Fibroblast of lung (primary cell): ENCODE measurements at places on chromosomes 11 and 22.

- DNase-seq: no peak
These were observed 47.9 kb downstream of the CDKN1C start for GRCh38 chr11:2837651-2838050.

- DNase-seq: peak; percentile 23
These were observed 37.0 kb downstream of the KREMEN1 start for GRCh38 chr22:29109822-29110221.

GRCh38 chr11:12192794-12193514 lies 82.6 kb downstream of the MICAL2 start:
- no peak for DNase-seq

GRCh38 chr11:7031471-7031871 lies 11.2 kb downstream of the NLRP14 start:
- no peak for DNase-seq

GRCh38 chr22:17265649-17266248 lies 46.5 kb upstream of the ADA2 start:
- DNase-seq: no peak

GRCh38 chr11:69463181-69463994 lies 18.1 kb upstream of the LINC01488 start:
- peak; percentile 77 for DNase-seq

DNA sequence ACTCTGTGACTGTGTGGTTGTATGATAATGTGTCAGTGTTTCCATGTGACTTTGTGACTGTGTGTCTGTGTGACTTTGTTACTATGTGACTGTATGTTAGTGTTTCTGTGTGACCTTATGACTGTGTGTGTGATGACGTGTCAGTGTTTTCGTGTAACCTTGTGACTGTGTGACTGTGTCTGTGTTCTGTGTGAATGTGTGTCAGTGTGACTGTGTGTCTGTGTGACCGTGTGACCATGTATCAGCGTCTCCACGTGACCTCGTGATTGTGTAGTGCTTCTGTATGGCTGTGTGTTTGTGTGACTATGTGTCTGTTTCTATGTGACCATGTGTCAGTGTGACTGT lies 9.5 kb upstream of the PKNOX2 start:
- no peak for DNase-seq

DNA sequence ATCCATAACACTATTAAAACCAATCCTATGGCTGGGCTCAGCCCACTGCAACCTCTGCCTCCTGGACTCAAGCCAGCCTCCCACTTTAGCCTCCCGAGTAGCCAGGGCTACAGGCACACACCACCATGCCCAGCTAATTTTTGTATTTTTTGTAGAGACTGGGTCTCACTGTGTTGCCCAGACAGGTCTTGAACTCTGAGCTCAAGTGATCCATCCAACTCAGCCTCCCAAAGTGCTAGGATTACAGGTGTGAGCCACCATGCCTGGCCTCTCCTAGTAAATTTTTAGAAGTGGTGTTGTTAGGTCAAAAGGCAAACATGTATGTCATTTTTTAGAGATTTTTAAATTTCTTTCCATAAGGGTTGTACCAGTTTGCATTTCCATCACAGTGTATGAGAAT lies 14.2 kb downstream of the F2 start:
- no peak for DNase-seq

DNA sequence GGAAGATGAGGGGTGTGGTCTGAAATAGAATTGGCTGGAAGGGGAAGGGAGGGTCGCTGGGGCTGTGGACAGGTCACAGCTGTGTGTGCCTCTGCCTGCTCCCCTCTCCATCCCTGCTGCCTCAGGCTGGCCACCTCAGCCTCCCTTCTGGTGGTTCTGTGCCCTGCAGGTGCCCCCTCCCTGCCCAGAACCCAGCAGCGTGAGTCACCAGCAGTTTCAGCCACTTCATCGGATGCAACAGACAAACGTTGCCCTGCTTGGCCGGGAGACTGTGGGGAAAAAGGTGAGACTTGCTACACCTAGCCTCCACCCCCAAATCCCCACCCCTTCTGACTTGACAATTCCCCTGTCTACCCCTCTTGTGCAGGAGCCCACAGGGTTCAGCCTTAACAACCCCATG lies 21.8 kb upstream of the LRRC10B start:
- no peak for DNase-seq

- no peak for DNase-seq
These were observed 643 bp downstream of the CEND1 start for GRCh38 chr11:788953-789940.

GRCh38 chr11:10797531-10797930 lies 11.2 kb downstream of the EIF4G2 start:
- DNase-seq: no peak

DNA sequence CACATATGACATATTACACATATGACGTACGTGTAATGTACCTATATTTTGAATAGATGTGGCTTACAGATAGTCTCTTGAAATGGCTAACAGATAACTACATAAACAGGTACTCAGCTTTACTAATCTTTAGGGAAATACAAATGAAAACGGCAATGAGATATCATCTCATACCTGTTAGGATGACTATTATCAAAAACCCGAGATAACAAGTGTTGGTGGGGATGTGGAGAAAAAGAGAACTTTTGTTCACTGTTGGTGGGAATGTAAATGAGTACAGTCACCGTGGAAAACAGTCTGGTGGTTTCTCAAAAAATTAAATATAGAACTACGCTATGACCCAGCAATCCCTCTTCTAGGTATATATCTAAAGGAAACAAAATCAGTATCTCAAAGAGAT lies 247.6 kb downstream of the ETS1 start:
- no peak for DNase-seq

DNA sequence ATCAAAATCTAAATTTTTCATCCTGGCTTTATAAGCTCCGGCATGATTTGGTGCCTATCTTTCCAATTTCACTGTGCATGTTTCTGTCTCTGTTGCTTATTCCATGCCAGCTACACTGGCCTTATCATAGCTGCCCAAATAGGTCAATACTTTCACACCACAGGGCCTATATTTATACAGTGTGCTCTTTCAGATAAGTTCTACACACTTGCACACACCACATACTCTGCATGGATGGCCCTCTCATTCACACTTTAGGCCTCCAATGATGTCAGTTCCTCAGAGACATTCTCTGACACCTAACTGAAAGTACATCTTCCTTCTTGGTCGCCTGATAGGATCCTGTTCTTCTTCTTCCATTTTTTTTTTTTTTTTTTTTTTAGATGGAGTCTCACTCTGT lies 7.0 kb downstream of the ALG8 start:
- DNase-seq: no peak

- peak; percentile 95 for DNase-seq
These were observed 133.5 kb downstream of the RBFOX2 start for GRCh38 chr22:35894937-35895708.

GRCh38 chr11:129723146-129723760 lies 92.4 kb upstream of the TMEM45B start:
- no peak for DNase-seq

DNA sequence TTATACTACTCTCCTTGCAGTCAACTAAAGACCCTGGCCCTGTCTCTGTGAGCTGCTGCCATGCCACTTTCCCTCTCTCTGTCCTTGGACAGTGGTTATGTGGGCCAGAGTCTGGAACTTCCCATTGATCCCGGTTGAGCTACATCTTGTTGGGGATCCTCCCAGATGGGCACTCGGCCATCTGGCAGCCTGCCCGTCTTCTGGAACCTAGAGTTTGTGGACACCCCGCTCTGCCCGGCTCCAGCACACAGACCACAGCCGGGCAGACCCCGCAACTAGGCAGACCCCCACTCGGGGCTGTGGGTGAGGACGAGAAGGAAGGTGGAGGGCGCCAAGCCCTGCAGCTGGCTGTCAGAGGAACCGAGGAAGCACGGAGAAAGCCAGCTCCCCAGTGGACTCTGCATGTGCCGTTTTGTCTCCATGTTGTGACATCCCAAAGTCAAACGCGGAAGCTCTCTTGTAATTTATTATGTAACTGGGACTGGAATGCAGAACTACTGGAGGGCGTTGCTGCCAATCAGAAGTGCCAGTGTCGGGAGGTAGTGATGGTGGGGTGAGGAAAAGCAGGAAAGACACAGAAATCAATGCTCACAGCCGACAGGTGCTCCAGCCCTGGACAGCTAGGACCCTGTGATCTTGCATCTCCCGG lies 207.7 kb downstream of the CEP164 start:
- no peak for DNase-seq

DNA sequence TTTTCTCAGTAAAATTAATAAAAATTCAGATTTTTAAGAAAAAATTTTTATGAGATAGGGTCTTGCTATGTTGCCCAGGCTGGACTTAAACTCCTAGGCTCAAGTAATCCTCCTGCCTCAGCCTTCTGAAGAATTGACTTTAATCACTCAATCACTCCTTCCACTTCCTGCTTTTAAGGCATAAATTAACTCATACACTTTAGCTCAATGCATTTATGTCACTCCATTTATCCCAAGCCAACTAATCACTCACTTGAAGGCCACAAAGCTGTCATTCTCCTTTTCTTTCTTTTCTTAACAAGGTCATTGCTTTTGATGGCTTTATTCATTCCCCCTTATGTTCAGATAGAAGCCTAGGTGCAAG lies 877 bp downstream of the ALG9 start:
- DNase-seq: no peak

DNA sequence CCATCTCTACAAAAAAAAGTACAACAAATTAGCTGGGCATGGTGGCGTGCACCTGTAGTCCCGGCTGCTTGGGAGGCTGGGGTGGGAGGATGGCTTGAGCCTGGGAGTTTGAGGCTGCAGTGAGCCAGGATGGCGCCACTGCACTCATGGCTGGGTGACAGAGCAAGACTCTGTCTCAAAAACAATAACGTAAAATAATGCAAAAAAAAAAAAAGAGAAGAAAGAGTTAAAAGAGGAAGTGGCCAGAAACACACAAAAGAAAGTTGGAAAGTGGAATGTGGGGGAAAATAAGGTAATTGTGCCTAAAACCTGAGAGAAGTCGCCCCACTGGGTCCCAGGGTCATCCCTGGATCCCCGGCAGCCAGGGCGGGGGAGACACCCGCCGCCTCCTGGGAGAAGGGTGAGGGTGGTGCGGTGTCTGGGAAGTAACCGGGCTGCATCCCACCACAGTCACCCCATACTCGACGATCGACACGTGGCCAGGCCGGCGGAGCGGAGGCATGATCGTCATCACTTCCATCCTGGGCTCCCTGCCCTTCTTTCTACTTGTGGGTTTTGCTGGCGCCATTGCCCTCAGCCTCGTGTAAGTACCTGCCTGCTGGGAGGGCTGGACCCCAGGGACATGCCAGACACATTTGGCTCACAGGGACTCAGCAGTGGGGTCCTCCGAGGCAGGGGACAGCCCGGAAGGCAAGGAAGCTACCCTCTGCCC lies 8.1 kb downstream of the UPK3A start:
- DNase-seq: no peak

DNA sequence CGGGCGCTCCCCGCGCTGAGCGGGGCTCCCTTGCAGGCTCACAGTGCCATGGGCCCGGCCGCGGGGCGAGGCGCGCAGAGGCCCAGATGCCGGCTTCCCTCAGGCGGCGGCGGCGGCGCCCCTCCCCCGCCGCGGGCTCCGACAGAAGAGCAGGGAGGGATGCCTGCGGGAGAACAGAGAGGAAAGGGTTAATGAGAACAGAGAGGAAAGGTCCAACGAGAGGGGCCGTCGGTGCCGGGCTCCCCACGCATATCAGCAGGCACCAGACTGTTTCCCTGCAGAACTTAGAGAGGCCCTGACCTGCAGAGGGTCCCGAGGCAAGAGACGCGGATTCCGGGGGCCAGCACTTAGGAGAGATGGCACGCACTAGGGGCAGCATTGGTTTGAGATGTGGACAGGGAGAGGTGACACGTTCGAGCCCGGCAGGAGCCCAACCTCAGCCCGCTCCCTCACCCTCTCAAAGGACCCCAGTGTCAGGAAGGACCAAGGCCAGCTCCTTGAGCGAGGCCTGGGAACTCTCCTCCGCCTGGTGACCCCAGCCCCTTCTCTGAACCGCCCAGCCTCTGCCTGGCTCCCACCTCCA lies 9.1 kb downstream of the NRXN2 start:
- no peak for DNase-seq

DNA sequence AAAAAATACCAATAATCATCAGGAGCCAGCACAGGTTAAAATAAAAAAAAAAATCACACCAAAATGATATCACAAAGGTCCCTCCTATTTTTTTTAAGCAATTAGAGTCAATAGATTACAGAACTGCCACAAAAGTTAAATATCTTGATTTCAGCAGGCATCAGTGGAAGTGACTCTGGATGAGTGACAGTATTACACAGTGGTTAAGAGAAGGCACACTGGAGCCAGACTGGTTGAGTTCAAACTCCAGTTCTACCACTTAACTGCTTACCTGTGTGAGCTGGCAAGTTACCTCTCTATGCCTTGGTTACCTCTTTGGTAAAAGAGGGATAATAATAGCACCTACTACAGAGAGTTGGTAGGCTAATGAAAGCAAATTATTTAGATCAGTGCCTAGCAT lies 148.5 kb downstream of the ATG16L2 start:
- no peak for DNase-seq

DNA sequence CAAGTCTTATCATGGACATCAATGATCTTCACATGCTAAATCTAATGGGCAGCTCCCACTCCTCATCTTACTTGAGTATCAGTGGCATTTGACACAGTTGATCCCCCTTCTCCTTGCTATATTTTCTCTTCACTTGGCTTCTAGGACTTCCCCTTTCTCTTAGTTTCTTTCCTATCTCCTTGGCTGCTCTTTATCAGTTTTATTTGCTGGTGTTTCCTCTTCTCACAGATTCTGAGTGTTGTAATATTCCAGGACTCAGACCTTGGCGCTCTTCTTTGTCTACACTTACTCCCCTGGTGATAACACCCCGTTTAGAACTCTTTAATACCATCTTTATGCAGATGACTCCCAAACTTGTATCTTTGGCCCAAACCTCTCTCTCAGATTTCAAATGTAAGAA lies 33.9 kb upstream of the RASSF10 start:
- DNase-seq: no peak

GRCh38 chr11:128645968-128646367 lies 47.9 kb upstream of the FLI1 start:
- DNase-seq: no peak

DNA sequence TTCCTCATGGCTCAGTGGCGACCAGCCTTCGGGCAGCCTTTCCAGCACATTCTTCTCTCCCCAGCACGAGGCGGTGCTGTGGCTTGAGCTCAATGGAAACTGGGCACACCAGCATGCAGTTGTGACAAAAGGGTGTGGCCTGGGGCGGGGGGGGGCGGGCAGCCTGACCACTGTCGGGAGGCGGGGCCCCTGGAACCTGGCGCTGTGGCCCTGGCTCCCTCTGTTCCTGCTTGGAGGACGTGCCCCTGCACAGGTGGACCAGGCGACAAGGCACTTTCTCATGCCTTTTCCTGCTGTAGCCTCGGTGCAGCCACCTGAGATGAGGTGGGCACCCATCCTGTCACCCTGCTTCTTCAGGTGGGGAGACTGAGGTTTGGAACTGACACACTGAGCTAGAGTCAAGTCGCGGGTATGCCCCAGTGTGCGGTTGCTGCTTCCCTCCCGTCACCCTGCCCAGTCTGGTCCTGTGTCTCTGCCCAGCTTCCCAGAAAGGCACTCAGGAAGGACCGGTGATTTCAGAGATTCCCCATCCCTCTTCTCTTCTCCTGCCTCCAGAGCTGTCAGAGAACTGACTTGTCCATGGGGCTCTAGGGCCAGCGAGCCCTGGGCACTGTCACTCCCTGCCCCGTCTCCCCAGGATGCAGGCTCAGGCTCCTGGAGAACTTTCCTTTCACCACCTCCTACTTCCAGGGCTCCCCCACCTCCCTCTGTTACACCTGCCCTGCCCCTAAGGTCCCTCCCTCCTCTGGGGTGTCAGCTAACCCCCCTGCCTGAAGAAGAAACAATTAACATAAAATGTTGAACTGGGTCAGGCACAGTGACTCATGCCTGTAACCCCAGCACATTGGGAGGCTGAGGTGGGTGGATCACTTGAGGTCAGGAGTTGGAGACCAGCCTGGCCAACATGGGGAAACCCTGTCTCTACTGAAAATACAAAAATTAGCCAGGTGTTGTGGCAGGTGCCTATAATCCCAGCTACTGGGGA lies 9.9 kb downstream of the B3GAT1 start:
- no peak for DNase-seq
